H4 (cell line): ENCODE measurements at places on chromosomes 4 and X. TPM values are rescaled to one million over a fixed set of nuclear protein-coding genes. Genes with fewer than 3 reads are reported as not detected.

The HTN1 gene
- not detected in 2 replicates for total RNA-seq

The TMSB15B gene
- 12.7 and 24.7 TPM in 2 replicates for total RNA-seq

The DIPK2B gene
- not detected in 2 replicates for total RNA-seq

The PDCL2 gene
- total RNA-seq: not detected in 2 replicates

The CAPN6 gene
- 1.0 and 1.8 TPM in 2 replicates for total RNA-seq

The TLR10 gene
- 0.08 TPM in 1 of 2 replicates, not detected in the other for total RNA-seq

The YIPF7 gene
- total RNA-seq: 0.92 TPM in 1 of 2 replicates, not detected in the other

The SCD5 gene
- total RNA-seq: 13.8 and 14.5 TPM in 2 replicates

The LRAT gene
- total RNA-seq: 0.14 and 0.21 TPM in 2 replicates

The ZNF141 gene
- total RNA-seq: 0.90 and 1.2 TPM in 2 replicates

The UGT2B15 gene
- not detected in 2 replicates for total RNA-seq

The ALB gene
- total RNA-seq: not detected in 2 replicates

The APOOL gene
- 7.3 and 14.2 TPM in 2 replicates for total RNA-seq

The RPL34 gene
- 1,239 and 1,294 TPM in 2 replicates for total RNA-seq

The EGF gene
- total RNA-seq: 10.3 and 11.8 TPM in 2 replicates

The SCML1 gene
- 12.3 and 16.3 TPM in 2 replicates for total RNA-seq

The TMSB15C gene
- 2.2 and 3.5 TPM in 2 replicates for total RNA-seq

The SERTM2 gene
- total RNA-seq: 0.74 and 1.5 TPM in 2 replicates

The ZMAT1 gene
- total RNA-seq: 0.37 and 1.2 TPM in 2 replicates

The FDCSP gene
- 0.45 and 3.6 TPM in 2 replicates for total RNA-seq

The FAM47E gene
- total RNA-seq: 3.9 and 4.9 TPM in 2 replicates

The FAM184B gene
- 0.08 TPM in 1 of 2 replicates, not detected in the other for total RNA-seq

The DCAF12L2 gene
- not detected in 2 replicates for total RNA-seq

The JAKMIP1 gene
- 0.21 and 0.64 TPM in 2 replicates for total RNA-seq

The OFD1 gene
- total RNA-seq: 10.2 and 14.7 TPM in 2 replicates

The TBX22 gene
- 0.48 and 0.58 TPM in 2 replicates for total RNA-seq

The FATE1 gene
- not detected in 2 replicates for total RNA-seq

The MAGEA4 gene
- not detected in 2 replicates for total RNA-seq

The CSAG3 gene
- 3.2 and 3.3 TPM in 2 replicates for total RNA-seq

The LEF1 gene
- total RNA-seq: 33.0 and 37.2 TPM in 2 replicates

The P2RY10 gene
- total RNA-seq: not detected in 2 replicates

The IL13RA2 gene
- total RNA-seq: 177 and 186 TPM in 2 replicates

The GNRHR gene
- not detected in 2 replicates for total RNA-seq
